ENCODE measurements at places on chromosomes 1 and 21.

DNA sequence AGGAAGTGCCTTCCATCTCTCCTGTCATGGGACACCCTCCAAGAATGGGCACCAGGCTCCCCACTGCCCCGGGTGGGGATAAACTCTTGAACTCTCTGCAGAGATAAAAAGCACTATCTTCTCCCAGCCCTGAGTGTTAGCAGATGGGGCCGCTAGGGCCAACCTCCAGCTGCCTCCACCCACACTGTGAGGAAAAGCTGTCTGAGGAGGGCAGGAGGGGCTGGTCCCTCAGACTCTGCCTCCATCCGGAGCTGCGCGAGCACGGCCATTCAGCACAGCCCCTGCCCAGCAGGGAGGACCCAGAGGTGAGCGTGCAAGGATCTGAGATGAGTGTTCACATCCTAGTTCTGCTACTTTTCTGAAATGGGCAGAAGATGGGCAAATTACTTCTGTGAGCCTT, 51.8 kb upstream of the TRABD2B start:
- DNase-seq: no peak

DNA sequence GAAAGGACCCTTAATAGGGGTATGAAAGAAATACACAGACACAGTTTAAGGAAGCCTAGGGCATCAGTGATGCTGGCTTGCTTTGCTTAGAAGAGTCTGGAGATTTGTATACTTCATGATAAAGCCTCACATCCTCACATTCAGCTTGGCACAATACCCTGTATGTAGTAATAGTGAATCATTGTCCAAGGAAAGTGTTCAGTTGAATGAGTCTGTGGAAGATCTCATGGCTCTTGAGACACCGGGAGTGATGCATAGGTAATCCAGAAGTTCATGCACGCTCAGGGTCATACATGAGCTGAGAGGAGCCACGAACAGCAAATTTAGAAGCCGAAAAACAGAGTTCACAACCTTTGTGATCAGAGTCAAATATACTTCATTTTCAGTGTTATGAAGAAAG, 537.2 kb upstream of the TMPRSS15 start:
- no peak for DNase-seq

- peak; percentile 55 for DNase-seq
Observed at GRCh38 chr21:34129039-34129891, 55.9 kb downstream of the MRPS6 start.

DNA sequence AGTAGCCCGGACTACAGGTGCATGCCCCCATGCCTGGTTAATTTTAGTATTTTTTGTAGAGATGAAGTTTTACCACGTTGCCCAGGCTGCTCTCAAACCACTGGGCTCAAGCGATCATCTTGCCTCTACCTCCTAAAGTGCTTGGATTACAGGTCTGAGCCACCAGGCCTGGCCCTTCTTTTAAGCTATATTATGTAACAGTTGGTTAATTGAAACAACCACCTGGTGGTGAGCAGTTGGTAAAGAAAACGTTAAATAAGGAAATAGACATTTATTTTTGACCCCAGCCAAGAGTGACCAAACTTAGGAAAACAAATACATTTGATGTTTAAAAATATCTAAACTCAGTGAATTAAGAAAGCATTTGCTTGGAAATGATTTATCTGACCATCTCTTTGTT, 12.1 kb upstream of the PDC start:
- no peak for DNase-seq

DNA sequence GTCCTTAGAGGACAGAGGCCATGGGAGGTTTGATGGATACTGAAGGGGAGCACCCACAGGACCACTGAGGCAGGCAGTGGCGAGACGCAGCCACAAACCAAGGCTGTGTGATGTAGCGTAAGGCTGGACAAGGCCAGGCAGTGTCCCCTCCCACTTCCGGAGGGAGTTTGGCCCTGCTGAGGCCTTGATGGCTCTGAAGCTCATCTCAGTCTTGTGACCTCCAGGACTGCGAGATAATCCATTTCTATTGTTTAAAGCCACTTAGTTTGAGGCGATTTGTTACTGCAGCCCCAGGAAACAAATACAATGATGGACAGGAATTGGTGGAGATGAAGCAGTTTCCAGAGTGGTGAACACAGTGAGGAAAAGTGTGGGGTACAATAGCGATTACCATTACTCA, 15.3 kb downstream of the PIGP start:
- DNase-seq: no peak

- DNase-seq: peak; percentile 39
Observed at GRCh38 chr1:210360852-210361477, 32.3 kb downstream of the HHAT start.

DNA sequence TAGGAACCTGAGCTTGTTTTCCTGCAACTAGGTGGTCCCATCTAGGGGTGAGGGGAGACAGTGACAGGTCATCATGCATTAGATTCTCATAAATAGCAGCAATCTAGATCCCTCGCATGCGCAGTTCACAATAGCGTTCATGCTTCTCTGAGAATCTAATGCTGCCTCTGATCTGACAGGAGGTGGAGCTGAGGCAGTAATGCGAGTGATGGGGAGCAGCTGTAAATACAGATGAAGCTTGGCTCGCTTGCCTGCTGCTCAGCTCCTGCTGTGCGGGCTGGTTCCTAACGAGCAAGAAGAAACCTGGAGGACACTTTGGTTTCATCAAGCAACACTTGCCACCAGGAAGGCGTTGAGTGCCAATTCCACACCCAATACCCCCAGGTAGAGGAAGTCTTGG, 95.1 kb upstream of the OLIG2 start:
- DNase-seq: no peak

- DNase-seq: peak; percentile 54
Observed at GRCh38 chr1:47262787-47263413, 30.9 kb upstream of the TAL1 start.

DNA sequence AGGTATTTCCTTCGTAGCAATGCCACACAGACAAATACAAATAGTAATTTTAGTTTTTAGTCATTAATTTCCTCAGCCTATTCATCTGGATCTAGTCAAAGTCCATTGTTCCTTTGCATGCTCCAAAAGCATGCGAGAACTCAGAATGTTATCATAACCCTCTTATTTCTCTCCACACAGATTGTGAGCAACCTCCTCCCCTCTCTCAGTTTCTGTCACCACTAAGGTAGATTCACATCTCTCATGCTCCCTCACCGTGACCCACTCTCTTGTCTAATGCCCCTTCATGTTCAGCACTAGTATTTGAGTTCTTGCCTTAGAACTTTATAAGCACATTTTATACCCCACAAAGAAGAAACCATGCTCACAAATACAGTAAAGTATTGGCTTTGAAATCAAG, 582.4 kb downstream of the PLA2G4A start:
- no peak for DNase-seq

GRCh38 chr1:221543529-221544120, 198.3 kb downstream of the DUSP10 start:
- DNase-seq: peak; percentile 10

DNA sequence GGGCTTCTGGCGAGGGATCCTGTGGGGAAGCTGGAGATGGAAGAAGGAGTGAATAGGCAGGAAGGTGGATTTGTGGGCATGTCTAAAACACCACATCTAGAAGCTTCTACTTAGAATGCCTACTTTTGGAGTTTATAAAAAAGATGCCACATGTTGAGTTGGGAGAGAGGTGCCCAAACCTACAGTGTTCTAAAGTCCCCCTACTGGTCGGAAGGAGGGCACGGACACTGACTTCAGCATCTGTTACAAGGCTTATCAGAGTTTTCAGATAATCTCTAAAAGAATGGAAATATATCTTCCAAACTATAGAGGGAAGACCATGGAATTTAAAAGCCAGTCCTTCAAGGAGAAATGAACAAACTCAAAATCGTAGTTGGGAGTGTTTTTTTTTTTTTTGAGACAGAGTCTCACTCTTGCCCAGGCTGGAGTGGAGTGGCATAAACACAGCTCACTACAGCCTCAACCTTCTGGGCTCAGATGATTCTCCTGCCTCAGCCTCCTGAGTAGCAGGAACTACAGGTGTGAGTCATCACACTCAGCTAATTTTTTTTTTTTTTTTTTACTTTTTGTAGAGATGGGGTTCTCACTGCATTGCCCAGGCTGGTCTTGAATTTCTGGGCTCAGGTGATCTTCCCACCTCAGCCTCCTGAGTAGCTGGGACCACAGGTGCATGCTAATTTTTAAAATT, 14.8 kb downstream of the IBA57 start:
- DNase-seq: no peak

- peak; percentile 28 for DNase-seq
Observed at GRCh38 chr1:6962996-6963911, 178.0 kb downstream of the CAMTA1 start.

DNA sequence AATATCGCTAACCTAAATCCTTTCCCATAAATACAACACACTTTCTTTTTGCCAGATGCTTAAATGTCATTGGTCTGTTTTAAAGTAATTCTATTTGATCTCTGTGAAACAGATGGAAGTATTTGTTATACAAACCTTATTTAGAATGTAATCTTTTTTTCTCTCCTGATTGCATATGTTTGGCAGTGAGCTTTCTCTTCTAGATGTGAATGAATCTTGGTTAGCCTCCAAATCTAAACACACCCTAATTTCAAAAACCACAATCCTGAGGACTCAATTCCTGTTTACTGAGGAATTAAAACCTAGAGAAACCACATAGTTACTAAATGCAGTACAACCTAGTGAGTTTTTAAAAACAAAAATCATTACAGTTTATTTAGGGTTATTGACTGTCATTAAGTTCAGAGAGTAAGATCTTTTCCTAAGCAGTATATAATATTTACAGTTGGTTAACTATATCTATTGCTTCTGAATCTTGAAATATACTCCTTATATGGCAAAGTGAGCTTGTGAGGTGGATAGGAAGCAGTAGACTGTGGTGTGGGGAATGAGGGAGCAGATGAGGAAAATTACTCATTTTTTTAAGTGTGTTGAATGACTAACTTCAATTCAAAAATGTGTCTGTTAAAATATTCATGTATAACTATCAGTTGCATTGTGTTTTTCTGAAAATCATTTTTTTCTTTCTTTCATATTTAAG, 218.7 kb downstream of the FMN2 start:
- no peak for DNase-seq

DNA sequence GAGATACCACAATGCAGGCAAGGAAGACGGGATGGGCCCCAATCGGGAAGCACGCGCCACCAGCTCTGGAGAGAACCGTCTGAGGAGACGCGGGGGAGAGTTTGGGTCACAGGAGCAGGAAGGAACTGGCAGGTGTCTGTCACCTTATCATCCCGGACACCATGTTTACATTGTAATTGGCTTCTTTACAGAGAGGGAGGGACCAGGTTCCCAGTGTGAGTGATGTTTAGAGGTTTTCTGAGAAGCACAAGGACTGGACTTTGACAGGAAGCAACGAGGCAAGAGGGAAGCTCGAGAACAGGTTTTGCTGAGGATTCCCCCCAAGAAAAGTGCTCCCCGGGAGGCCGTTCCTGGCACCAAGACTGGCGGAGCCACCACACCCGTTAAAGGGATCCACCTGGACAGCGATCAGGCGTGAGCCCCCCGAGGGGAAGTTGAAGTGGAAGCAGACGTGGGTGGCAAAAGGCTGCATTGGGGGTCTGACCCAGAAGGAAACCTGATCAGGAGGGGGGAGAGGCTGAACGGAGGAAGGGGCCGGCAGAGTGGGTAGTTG, 957 bp downstream of the EPS15 start:
- peak; percentile 75 for DNase-seq
